ENCODE measurements at places on chromosomes 4 and X.
A peak's percentile ranks its signal among the peaks of the same experiment; 100 is the strongest.

DNA sequence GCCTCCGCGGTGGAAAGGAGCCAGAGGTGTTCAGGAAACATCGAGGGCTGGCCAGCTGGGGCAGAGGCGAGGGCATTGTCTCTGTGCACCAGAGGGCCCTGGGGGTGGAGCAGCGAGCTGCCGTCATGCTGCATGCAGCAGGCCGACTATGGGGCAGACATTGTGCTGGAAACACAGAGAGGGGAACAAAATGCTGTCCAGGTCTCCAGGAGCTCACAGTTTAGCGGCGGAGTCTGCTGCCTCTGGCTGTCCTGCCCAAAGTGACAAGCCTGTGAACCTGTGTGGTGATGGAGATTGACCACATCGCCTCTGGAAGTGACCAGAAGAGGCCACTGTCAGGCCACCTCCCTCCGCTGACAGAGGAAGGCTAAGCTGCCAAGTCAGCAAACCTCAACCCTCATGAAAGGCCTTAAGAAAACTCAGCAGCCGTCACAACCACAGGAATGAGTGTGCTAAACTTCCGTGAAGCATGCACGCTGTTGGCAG is 20.1 kb upstream of the SASH3 start:
- peak; percentile 40 for DNase-seq

DNA sequence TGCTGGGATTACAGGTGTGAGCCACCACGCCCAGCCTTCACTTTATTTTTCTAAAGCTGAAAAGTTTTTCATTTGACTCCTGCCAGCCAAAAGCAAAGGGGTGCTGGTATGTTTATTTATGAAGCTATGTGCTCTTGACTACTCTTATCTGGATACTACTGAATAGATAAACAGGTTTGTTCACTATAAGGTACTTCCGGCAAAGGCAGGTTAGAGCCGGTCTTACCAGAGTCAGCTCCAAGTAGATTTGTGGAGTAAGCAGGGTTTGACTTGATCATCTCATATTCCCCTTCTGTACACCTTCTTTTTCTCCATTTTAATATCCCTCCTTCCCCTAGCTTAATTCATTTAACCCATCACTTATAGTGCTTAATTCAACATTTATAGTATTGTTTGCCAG is 175.4 kb upstream of the MBNL3 start:
- DNase-seq = no peak

DNA sequence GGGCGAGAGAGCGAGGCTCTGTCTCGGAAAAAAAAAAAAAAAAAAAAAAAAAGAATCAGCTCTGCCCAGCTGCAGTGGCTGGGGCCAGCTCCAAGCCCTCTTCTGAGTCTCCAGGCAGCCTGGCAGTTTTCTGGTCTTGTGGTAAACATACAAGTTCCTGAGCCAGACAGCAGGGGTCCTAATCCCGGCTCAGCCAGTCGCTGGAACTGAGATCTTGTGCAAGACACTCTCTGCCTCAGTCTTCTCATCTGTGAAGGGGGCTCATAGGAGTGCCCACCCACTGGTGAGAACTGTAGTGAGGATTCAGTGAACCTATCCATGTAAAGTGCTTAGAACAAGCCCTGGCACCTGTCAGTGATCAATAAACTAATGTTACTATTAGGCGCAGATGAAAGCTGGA is 41.8 kb downstream of the C4orf50 start:
- DNase-seq = no peak

DNA sequence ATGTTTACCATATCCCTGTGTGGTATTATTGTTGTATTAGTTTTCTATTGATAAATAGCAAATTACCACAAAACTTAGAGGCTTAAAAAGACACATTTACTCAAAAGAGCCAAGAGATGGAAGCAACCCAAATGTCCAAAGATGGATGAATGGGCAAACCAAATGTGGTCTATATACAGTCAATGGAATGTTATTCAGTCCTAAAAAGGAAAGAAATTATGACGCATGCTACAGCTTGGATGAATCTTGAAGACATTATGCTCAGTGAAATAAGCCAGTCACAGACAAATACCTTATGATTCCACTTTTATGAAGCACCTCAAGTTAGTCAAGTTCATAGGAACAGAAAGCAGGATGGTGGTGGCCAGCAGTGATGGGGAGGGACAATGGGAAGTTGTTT is 144.7 kb downstream of the QDPR start:
- no peak for DNase-seq

GRCh38 chr4:140568507-140569306 is at the start of gene UCP1:
Gene UCP1 (minus strand): TSS chr4:140568961. CDS start chr4:140568729, 232 bp downstream.
- DNase-seq = peak; percentile 4

DNA sequence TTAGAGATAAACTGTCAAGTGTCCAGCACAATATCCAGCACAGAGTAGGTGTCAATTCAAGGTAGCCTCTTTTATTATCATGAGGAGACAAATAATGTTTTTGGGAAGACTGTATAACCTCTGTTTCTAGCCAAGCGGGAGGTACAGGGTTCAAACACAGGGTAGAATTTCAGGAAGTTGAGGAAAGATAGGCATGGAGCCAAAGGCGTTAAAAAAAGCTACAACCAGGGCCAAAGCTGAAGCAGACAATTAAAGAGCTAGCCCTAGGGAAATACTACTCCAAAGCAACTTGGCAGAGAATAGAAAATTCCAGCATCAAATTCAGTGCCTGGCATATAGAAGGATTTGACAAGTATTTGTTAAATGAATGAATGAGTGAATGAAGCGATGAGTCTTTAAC is 40.0 kb upstream of the CASK start:
- no peak for DNase-seq
